ENCODE measurements at places on chromosomes 6 and 20.
A peak's percentile ranks its signal among the peaks of the same experiment; 100 is the strongest.

DNA sequence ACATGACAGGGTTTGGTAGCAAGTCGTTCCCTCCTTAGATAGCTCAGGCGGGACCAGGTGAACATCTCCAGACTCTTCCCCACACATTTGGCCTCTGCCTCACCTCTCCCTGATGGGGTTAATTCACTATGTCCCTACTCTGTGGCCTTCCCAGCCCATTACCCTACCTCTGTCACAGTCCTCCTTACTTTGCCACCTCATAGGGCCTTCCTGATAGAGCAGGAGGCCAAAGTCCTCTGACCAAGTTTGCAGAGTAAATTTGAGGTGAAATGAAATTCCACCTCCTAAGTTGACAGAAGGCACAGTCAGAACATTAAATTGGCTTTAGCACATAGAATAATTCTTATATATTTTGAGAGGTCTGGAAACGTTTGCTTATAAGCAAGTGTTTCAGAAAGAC lies 53.1 kb upstream of the ARMC2 start:
- no peak for DNase-seq

DNA sequence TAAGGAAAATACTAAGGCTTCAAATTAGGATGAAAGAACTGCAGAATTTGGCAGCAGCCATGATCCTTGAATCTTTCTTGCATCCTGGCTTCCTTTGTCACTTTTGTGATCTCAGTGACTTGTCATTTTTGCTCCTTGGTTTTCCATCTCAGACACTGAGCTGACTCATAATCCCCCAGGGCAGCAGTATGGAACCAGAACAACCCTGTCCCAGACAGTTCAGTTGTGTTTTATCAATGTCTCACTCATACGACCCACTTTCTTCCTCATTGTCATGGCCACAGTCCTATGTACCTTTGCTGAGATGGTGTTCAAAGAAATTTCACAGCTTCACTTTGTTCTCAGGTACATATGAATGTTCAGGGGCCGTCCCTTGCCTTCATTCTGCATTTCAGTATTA lies 488.5 kb upstream of the BTBD3 start:
- DNase-seq: no peak

- no peak for DNase-seq
Observed at GRCh38 chr6:139584599-139584998, 210.2 kb upstream of the CITED2 start.

GRCh38 chr20:36848078-36848660 lies 27.8 kb upstream of the TLDC2 start:
- DNase-seq: no peak

DNA sequence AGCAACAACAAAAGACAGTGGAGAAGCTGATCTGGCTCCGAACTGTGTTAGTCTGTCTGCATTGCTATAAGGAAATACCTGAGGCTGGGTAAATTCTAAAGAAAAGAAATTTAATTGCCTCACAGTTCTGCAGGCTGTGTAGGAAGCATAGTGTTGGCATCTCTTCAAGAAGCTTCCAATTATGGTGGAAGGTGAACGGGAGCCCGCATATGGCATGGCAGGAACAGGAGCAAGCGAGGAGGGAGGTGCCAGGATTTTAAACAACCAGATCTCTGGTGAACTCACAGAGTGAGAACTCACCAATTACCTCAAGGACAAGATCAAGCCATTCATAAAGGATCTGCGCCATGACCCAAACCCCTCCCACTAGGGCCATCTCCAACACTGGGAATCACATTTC lies 293.5 kb downstream of the SMOC2 start:
- DNase-seq: peak; percentile 46

- no peak for DNase-seq
Observed at GRCh38 chr6:112173221-112173804, 81.1 kb downstream of the LAMA4 start.

DNA sequence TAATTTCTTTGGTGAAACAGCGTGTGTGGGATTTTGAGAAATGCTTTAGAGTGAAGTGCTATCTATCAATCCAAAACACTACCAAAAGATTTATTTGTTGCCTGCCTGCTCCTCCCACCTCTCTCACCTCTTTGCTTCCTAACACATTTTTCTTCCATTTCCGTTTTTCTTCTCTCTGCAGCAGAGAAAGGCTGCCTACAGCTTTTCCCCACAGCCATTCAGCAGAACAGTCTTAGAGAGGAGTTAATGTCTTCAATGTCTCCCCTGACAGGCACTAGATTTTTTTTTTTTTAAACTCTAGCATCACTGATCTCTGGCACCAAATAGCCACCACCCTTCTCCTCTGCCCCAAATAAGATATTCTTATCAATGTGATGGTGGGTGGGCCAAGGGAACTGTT lies 327.8 kb upstream of the MAN1A1 start:
- DNase-seq: no peak

DNA sequence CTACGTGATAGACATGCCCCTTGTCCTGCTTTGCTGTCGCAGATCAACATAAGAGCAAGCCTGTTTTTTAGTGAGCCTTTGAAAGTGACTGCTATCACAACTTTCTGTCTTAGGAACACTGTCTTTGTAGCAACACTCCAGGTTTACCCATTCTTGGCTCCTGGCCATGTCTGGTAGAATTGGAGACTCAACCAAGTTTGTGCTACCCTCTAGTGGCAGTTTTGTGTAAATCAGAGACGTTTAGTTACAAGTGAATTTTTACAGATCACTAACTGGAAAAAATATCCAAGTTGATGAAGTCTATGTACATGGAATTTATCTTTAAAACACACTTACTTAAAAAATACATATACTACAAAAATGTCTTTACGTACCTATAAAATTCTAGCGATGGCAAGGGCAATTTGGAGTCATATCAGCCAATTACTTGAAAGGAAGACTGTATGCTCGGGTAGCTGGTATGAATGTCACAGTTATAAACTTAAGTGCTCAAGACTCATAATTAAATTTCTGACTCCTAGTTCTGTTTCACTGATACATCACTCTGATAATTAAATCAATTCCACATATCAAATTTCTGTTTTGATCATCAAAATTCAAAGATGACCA lies 101.4 kb downstream of the ADGB start:
- DNase-seq: peak; percentile 46

DNA sequence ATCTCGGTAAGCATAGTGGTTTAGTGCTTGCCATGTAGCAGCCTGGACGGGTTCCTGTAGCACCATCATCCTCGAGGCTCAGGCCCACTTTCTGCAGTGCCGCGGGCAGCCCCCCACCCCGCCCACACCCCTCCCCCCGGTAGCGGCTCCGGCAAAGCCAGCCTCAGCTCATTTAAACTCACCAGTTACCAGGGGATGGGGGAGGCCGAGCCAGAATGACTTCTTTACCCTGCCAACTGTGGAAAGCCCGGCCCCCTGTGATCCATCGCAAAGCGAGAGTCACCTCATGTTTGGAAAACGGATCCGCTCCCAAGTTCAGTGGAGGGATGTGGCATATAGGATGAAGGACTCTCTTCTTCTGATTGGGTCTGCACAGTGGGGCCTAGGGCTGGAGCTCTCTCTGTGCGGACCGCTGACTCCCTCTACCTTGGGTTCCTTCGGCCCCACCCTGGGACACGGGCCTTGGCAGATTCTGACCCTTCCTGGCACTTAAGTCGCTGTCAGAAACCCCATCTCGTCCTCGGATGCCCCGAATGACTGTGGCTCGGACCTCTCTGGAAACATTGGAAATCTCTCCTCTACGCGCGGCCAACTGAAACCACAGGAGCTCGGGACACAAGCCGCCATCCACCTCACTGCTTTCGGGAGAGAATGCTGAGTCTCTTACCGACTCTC lies 337.8 kb upstream of the DEFB115 start:
- DNase-seq: no peak

DNA sequence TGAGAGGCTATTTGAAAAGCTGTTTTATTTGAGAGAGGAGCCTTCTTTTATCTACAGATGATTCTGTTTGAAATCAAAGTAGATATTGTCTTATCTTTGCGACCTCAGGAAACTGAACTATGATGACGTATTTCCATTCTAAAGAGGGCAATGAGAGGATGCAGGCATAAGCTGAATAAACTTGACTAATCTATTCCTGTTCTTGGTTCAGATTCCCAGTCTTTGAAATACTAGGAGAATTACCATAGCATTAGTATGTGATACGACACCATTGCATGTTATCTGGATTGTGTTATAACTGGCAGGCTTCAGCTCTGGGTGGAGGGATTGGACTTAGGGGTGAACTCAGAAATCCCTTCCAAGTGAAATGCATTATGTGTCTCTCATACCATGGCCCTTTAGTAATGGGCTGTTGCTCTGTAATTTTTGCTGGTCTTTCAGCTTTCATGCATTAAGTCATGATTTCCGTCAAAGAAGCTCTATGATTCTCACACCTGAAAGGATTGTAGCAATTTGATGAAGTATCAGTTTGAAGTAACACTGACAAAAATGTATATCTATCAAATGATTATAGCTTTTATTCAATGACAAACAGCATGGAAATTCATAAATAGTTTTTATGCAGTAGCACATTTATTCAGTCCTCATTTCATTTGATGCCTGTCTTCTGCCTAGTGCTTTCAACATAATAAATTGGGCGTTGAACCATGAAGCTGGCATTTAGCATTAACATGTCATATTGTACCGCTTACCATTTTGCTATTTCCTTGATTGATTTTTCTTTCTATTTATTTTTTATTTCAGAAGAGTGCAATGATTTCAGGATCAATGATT lies 138.4 kb upstream of the SPACA1 start:
- DNase-seq: no peak

DNA sequence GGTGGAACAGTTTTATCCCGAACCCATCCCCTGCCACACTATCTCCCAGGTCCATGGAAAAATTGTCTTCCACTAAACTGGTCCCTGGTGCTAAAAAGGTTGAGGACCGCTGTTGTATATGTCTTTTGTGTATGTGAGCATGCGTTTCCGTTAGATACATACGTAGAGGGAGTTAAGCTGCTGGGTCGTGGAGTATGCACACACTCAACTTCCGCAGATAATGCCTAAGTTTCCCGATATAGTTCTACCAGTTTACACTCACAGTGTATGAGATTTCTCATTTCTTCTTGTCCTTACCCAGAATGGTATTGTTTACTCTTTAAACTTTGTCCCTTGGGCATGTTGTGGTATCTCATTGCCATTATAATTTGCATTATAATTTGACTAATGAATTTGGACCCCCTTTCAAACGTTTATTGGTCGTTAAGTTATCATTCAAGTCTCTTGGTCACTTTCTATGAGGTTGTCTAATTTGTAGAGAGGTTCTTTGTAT lies 50.5 kb upstream of the SCAF8 start:
- no peak for DNase-seq

DNA sequence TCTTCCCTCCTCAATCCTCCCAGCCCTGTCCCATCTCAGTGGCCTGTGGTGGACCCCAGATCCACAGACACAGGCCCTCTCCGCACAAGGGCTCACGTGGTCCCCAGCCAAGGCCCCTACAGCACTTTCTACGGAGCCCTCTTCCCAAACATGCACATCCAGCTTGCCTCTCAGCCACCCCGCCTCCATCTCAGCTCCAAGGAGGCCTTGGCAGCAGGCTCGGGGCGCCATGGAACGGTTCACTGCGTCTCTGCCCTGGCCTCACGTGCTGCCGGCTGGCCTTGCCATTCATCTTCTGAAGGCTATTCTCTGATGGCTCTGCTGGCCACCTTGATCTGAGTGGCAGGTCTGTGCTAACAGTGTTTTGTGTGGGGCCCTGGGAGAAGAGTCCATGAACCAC lies 33.0 kb downstream of the GNAS-AS1 start:
- no peak for DNase-seq

DNA sequence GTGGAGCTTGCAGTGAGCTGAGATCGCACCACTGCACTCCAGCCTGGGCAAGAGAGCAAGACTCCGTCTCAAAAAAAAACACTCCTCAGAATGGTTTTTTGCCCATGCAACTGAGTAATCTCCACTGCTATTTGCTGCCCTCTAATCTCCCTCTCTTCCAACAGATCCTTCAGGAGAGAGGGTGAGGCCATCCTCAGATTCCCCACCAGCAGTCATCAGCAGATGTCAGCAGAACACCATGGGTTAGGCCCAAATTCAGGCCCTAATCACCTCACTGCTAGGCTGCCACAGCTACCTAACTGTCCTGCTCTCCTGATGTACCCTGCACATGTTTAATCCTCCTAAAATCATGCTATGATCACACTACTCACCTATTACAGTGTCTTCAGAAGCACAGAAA lies 63.2 kb upstream of the BEND6 start:
- no peak for DNase-seq

GRCh38 chr6:14121936-14122344 lies 4.4 kb downstream of the CD83 start:
- DNase-seq: no peak

GRCh38 chr6:4135665-4136353 lies 434 bp upstream of the ECI2 start:
- DNase-seq: no peak
